ENCODE measurements at places on chromosomes 1 and 21.

GRCh38 chr1:190205713-190206112 lies 272.0 kb downstream of the BRINP3 start:
- DNase-seq, result no peak

DNA sequence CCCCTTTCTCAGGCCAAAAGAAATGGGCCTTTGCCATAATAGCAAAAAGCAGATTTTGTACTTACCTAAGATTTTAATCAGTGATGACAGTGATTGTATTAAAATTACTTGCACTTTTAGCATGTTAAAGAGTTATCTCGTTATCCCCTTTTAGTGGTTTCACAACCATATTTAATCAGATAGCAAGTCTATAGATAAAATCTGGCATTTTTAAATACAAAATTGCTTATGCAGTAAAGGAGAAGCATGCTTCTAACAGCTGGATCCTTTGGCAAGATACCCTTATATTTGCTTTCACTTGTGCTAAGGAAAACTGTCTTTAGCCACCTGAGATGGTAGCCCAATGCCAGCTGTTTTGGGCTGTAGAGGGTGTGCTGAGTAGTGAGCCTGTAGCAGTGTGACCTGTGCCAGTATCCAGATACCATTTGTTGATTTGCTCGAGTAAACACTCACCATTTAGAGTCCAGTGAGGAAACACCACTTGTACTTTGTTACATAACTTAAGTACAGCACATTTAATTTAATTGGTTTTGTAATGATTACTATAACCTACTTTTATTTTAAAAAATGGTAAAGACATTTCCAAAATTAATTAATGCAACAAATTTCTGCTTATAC lies 314.4 kb upstream of the ZP4 start:
- DNase-seq, result no peak

DNA sequence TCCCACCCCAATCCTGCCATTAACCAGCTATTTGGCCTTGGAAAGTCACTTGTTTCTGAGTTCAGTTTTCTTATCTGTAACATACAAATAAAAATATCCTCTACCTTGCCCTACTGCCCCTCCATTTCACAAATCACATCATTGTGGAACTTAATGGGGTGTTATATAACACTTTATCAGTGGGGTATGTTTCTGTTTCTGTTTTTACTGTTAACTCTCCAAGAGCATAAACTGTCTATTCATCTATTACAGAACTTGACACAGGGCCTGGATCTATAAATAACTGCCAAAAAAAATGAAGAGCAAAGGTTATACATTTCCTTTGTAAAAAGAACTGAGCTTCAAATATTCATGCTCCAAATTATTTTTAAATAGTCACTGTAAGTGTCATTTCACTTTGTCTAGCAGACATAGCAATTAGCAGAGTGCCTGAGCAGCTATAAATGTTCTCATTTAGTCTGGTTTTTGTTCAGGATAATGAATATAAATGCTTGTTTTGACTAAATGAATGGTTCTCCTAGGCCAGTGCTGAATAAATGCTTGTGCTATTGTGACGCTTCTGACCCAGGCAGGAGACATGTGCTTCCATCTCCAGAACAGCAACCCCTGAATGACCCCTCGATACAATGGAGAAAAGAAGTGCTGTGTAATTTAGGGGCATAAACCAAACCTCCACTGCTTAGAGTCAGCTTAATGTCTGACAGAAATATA lies 7.4 kb downstream of the PIGM start:
- DNase-seq, result no peak

DNA sequence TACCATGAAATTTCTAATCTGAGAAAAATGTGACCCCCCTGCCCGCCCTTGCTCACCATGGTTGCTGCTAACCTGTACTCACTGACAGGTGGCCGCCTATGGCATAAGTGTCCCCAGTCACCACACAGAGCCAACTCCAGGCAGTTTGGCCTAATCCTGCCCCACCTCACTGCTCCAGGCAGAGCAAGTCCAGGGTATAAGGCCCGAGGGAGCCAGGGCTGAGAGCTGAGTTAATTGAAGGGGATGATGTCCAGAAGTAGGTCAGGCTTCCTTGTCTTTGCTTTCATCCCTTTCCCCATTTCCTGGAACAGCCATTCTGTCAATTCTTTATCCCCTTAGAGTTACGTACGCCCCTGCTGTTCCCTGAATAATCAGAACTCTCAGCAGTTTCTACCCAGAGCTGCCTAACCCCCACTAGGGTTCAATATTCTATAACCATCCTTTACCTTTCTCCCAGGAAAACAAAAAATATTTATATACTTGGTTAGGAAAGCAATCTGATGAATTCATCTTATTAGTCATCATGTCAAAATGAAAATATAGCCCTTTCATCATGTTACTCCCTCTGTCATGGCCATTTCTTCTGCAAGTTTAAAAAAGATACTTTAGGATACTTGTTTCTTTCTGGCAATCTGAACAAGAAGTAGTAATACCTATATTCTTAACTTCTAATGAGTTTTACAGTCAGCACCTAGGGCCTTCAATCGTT lies 29.4 kb upstream of the CD101 start:
- DNase-seq, result no peak

DNA sequence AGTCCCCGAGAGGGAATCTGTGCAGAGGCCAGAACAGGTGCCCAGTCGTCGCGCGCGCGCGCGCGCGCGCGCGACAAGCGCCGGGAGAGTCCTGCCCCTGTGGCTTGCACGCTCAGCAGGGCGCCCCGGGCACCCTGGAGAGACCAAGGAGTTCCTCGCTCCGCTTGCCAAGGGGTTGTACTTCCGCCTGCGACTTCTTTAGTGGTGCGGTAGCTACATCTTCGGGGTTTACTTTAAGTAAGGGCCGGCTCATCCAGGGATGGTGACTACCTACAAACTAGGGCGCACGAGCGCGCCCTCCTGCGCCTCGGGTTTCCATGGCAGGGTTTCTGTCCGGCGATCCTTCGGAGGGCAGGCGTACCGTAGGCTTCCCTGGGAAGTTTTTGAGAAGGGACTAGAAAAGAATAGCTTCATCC lies 1.4 kb downstream of the LHX4 start:
- DNase-seq, result no peak

- DNase-seq, result no peak
These were observed 1.0 kb downstream of the FTCD start for GRCh38 chr21:46154155-46154954.

DNA sequence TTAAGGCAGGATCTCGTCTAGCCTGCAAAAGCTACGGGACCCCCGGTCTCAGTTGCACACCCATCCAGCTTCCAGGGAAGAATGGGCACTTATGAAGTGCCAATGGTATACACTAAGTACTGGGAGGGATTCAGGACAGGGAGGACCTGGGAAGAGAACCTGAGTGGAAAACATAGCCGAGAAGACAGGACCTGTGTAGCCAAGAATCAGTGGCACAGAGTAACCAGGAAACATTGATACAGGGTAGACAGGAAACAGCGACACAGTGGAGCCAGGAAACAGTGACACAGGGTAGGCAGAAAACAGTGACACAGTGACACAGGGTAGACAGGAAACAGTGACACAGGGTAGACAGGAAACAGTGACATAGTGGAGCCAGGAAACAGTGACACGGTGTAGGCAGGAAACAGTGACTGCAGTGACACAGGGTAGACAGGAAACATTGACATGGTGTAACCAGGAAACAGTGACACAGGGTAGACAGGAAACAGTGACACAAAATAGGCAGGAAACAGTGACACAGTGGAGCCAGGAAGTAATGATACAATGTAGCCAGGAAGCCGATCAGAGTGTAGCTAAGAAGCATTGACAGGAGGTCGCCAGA lies 138.0 kb upstream of the ARHGEF16 start:
- no peak for DNase-seq

DNA sequence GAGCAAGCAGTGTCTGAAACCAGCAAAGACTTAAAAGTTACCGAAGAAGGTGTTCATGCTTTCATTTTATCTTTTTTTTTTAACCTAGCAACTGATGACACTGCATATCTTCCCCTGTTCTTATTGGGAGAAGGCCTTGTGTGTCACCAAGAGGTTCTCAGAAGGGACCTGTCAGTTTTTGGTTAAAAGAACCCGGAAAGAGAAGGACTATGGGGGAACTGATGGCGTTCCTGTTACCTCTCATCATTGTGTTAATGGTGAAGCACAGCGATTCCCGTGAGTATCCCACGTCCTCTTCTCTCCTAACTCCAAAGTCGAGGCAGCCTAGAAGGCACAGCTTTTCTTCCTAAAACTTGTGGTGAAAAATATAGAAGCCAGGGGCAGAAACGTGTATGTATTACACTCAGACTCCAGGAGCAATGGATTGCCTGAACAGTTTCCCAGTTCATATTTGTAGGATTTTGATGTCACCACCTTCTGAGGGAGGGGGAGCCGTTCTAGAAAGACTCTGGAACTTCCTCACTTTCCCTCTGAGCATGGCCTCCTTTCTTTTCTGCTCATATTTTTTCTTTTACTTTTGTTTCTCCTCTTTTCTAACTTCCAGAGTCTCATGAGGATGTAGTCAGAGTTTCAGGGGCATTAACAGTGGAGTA lies at the start of gene MR1:
Gene MR1, plus strand, starts transcription at position 185 of the 653 bp plus-strand sequence. Its CDS starts 25 bp downstream, at position 210.
- DNase-seq, result no peak

DNA sequence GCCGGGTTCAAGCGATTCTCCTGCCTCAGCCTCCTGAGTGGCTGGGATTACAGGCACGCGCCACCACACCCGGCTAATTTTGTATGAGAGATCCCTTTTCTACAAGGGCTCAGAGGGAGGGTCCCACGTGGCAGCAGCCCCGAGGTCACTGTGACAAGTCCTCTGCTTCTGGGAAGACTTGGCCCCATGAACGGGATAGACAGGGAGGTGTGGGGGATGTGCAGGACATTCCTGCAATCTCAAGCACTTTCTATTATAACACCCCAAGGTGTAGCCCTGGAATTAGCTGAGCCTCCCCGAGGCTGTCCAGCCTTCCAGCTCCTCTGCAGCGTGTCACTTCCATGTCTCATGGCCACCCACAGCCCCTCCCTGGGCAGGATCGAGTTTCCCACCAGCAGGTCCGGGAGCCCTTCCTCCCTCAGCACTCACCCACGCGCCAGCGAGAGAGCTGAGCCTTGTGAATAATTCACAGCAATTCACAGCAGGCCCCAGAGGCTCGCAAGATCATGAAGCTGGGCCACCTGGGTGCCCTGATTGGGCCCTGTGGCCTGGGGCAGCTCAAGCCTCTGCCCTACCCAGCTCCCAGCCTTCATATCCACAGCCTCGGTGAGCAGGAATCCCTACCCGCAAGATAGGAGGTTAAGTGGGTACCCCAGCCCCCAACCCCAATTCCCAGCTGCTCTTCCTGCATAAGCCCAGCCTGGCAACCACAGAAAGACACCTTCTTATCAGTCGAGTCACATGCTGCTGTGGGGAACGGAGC lies 22.8 kb upstream of the RNU1-4 start:
- no peak for DNase-seq

- DNase-seq, result no peak
These were observed 241.5 kb downstream of the C1orf94 start for GRCh38 chr1:34418166-34418565.

Measured in NCI-H187 treated with DMSO at 0.1 percent for 48 hours (cell line).